ENCODE measurements at places on chromosomes 6 and 20.

GRCh38 chr6:43924222-43924702 is 154.3 kb downstream of the VEGFA start:
- DNase-seq: no peak

- no peak for DNase-seq
These were observed 123.2 kb upstream of the RPS6KA2 start for GRCh38 chr6:166750108-166750793.

DNA sequence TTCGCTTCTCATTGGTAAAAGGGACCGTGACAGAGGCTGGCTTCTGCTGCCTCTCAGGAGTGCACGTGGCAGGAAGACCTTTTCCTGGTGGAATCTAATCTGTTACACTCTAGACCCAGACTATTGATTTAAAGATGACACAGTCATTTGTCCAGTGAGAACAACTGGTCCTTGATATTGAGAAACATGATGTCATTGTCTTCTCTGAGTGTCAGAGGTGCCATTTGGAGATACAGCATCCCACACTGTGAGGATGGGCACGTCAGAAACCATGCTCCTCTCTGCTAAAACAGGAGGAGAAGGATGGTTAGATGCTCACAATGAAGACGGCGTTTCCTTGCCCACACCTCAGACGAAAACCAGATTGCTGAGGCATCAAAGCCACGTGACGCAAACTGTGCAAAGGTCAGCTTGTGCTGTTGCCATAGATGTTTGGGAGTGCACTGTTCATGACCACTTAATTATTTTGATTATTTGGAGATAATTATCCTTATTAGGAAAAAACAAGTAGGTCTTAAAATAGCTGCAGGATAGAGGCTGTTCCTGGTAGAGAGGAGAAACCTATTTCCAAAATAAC is 169.0 kb downstream of the SMOC2 start:
- no peak for DNase-seq

GRCh38 chr6:167849846-167850459 is 23.2 kb downstream of the AFDN start:
- peak; percentile 98 for DNase-seq

DNA sequence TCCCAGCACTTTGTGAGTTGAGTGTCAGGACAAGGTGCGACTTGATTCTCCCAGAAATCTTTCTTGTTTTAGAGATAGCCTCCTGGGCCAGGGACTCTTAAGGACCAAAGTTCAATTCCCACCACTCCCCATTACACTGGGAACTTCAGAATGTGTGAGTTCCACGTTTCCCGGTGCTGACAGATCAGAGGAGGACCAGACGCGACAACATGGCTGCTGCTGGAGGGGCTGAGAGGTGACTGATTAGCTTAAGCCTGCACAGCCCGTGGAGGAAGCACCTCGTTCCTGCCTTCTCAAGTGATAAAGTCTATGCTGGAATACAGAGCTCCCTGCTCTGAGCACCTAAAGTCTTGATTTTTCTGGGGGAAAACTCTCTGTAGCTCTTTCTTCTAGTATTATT is 175.2 kb upstream of the FERMT1 start:
- DNase-seq: no peak

DNA sequence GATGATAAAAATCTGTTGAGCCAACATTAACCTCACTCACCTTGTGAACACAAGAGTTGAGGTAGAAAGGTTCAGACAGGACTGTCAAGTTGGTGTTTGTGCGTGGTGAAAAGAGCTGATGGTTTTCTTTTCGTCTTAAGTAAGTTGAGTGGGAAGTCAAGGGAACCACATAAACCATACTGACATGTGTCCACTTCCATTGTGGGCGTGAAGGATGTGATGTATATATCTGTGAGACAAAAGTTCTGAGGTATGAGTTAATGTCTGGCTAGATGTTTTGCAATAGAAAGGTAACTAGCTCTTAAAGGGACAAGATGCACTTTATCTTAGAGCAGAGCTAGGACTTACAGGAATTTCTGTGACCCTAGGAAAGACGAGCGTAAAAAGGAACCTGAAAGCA is 1272.1 kb upstream of the ADGRB3 start:
- no peak for DNase-seq
